Activated naive CD8-positive, alpha-beta T cell treated with anti-CD3 and anti-CD28 coated beads, Interleukin-2, amount 50 U/mL, for 24 hours (primary cell): ENCODE measurements at places on chromosomes 7 and 10.
A peak's percentile ranks its signal among the peaks of the same experiment; 100 is the strongest.

- no peak overlapping the region for H3K27ac ChIP-seq
- no peak for DNase-seq
- no peak overlapping the region for H3K4me3 ChIP-seq
- H3K27me3 ChIP-seq: no peaks in the 10 kb centered on the region
- no peaks in the 10 kb centered on the region for H3K36me3 ChIP-seq
Measured at GRCh38 chr10:37263304-37263703, 137.9 kb downstream of the ANKRD30A start.

- H3K27ac ChIP-seq: no peak overlapping the region
- H3K36me3 ChIP-seq: no peaks in the 10 kb centered on the region
- no peak for DNase-seq
- peaks cover 4% of the 10 kb centered on the region for H3K4me1 ChIP-seq
Measured at GRCh38 chr10:89173075-89173474, 34.0 kb downstream of the CH25H start.

DNA sequence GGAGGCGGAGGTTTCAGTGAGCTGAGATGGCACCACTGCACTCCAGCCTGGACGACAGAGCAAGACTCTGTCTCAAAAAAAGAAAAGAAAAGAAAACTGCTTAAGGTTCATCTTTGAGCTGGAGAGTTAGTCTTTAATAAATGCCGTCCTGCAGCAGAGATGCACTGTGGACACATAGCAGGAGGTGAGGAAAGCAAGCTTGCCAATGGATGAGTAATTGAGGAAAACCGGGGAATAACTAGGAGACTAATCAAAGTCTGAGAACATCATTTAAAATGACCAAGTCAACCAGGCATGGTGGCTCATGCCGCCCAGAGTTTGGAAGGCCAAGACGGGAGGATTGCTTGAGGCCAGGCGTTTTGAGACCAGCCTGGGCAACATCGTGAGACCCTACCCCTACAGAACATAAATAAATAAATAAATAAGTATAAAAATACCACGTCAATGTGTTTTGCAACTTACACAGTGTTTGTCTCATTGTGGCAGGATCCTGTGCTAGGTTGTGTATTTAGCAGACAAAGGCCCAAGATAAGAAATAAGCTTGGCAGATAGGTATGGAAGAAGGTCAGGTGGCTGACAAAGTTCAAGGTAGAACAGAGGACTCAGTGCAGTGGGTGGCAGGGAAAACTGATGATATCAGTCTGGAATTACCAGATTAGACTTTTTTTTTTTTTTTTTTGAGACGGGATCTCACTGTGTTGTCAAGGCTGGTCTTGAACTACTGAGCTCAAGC, 115.7 kb upstream of the KMT2C start:
- DNase-seq: no peak
- H3K36me3 ChIP-seq: no peaks in the 10 kb centered on the region
- no peaks in the 10 kb centered on the region for H3K27me3 ChIP-seq

GRCh38 chr10:36669615-36670352, 455.6 kb upstream of the ANKRD30A start:
- H3K27me3 ChIP-seq: no peaks in the 10 kb centered on the region
- no peaks in the 10 kb centered on the region for H3K36me3 ChIP-seq
- no peak for DNase-seq
- H3K27ac ChIP-seq: no peak overlapping the region

- no peak overlapping the region for H3K4me3 ChIP-seq
- H3K4me1 ChIP-seq: no peaks in the 10 kb centered on the region
- no peak for DNase-seq
- H3K27me3 ChIP-seq: no peaks in the 10 kb centered on the region
Measured at GRCh38 chr10:113291413-113291812, 261.4 kb upstream of the HABP2 start.

GRCh38 chr10:59167512-59167911, 8.9 kb upstream of the PHYHIPL start:
- no peaks in the 10 kb centered on the region for H3K36me3 ChIP-seq
- no peaks in the 10 kb centered on the region for H3K27me3 ChIP-seq
- no peak overlapping the region for H3K4me3 ChIP-seq
- DNase-seq: no peak
- H3K27ac ChIP-seq: no peak overlapping the region

GRCh38 chr10:75444781-75445386, 13.5 kb downstream of the LRMDA start:
- peaks cover 11% of the 10 kb centered on the region for H3K27me3 ChIP-seq
- H3K4me3 ChIP-seq: no peak overlapping the region
- no peaks in the 10 kb centered on the region for H3K4me1 ChIP-seq
- H3K27ac ChIP-seq: no peak overlapping the region

DNA sequence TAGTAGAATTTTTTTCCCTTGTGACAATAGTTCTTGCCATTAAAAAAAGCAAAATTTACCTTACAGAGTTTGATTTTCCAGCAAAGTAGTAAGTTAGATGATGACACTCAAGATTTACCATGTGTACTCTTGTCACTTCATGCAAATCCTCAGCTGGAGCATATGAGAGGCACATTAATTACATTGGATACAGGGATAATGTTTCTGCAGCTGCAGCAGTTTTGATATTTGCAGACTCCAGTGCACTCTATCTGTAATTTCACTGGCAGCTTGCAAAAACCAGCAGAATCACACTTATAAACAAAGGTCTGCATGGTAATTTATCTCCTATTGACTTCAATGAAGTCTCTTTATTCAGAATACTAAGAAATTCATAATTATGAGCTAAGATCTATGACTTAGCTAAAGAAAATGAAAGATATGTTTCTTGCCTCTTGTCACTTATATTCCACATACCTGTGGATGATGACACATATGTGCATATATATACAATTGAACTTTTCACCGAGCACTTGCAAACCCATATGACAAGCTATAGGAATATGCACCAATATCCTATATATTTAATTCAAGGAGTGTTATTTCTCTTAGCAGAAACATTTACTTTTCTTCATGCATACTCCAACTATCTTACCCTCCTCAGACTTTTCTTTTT, 530.6 kb downstream of the PHTF2 start:
- H3K27ac ChIP-seq: no peak overlapping the region
- no peaks in the 10 kb centered on the region for H3K4me1 ChIP-seq
- no peaks in the 10 kb centered on the region for H3K27me3 ChIP-seq
- no peak overlapping the region for H3K4me3 ChIP-seq
- no peak for DNase-seq
- no peaks in the 10 kb centered on the region for H3K36me3 ChIP-seq

- no peak overlapping the region for H3K27ac ChIP-seq
- H3K4me3 ChIP-seq: no peak overlapping the region
- H3K4me1 ChIP-seq: peaks cover 30% of the 10 kb centered on the region
- no peaks in the 10 kb centered on the region for H3K27me3 ChIP-seq
- H3K36me3 ChIP-seq: peaks cover 4% of the 10 kb centered on the region
- DNase-seq: no peak
Measured at GRCh38 chr7:116208919-116209318, 1.4 kb upstream of the TES start.

DNA sequence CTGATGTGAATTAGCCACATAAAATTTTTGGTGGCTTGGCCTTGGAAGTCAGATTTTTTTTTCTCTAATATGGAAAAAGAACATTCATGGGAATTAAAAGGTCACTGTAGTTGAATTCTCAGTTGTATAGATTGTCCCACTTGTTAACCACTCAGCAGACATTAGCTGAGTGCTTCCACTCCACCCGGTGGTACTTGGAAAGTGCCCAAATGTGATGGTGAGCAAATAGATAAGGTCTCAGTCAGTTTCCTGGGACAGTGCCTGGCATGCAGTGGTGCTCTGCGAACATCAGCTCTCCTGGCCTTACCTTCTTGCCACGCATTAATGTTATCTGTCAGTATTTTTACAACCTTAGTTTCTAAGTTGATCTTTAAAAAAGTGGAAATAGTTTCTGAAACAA, 1.4 kb downstream of the ATP5F1C start:
- H3K27me3 ChIP-seq: no peaks in the 10 kb centered on the region
- peaks cover 29% of the 10 kb centered on the region for H3K36me3 ChIP-seq
- peaks cover 59% of the 10 kb centered on the region for H3K4me1 ChIP-seq
- no peak overlapping the region for H3K4me3 ChIP-seq
- no peak for DNase-seq

DNA sequence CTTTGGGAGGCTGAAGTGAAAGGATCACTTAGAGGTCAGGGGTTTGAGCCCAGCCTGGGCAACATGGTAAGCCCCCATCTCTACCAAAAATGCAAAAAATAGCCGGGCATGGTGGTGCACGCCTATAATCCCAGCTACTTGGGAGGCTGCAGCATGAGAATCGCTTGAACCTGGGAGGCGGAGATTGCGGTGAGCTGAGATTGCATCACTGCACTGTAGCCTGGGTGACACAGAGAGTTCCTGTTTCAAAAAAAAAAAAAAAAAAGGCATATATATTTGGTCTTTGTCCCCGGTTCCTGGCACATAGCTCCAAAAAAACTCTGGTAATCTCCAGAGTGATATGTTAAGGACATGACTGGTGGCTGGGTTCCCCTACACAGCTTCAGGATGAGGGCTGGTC, 147.3 kb downstream of the SEC23IP start:
- no peak for DNase-seq
- peaks cover 2% of the 10 kb centered on the region for H3K27me3 ChIP-seq
- no peak overlapping the region for H3K4me3 ChIP-seq

GRCh38 chr10:93600446-93601145, 439 bp downstream of the RBP4 start:
- peaks cover 40% of the 10 kb centered on the region for H3K27me3 ChIP-seq
- H3K36me3 ChIP-seq: no peaks in the 10 kb centered on the region
- DNase-seq: no peak

GRCh38 chr10:118251791-118252190, 90.3 kb downstream of the FAM204A start:
- no peaks in the 10 kb centered on the region for H3K4me1 ChIP-seq
- H3K36me3 ChIP-seq: no peaks in the 10 kb centered on the region
- no peak overlapping the region for H3K27ac ChIP-seq

GRCh38 chr7:47678641-47679380, 96.9 kb upstream of the TNS3 start:
- H3K4me1 ChIP-seq: no peaks in the 10 kb centered on the region
- no peaks in the 10 kb centered on the region for H3K36me3 ChIP-seq
- no peak overlapping the region for H3K4me3 ChIP-seq
- H3K27me3 ChIP-seq: no peaks in the 10 kb centered on the region
- no peak for DNase-seq

GRCh38 chr7:73701357-73701995, 18.0 kb downstream of the STX1A start:
- H3K27me3 ChIP-seq: no peaks in the 10 kb centered on the region
- peak; percentile 44 for DNase-seq

DNA sequence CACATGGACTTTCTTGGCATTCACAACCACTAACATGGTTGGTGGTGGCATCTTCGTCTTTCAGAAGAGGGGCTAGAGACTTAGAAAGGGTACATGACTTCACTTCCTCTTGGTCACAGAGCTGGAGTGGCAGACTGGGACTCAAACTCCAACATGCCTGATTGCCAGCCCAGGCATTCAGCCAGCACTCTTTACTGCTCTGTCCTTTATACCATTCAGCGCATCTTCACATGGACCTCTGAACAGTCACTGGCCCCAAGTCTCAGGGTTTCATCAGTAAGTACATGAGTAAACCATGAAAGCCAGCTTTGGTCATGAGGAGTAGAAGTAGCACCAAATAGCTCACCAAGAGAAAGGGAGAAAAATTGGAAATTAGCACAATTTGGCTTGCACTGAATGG, 148.4 kb upstream of the KLF14 start:
- H3K4me1 ChIP-seq: peaks cover 41% of the 10 kb centered on the region
- H3K27ac ChIP-seq: peak overlapping the region; percentile 86
- no peaks in the 10 kb centered on the region for H3K27me3 ChIP-seq
- H3K36me3 ChIP-seq: peaks cover 64% of the 10 kb centered on the region
- no peak for DNase-seq

DNA sequence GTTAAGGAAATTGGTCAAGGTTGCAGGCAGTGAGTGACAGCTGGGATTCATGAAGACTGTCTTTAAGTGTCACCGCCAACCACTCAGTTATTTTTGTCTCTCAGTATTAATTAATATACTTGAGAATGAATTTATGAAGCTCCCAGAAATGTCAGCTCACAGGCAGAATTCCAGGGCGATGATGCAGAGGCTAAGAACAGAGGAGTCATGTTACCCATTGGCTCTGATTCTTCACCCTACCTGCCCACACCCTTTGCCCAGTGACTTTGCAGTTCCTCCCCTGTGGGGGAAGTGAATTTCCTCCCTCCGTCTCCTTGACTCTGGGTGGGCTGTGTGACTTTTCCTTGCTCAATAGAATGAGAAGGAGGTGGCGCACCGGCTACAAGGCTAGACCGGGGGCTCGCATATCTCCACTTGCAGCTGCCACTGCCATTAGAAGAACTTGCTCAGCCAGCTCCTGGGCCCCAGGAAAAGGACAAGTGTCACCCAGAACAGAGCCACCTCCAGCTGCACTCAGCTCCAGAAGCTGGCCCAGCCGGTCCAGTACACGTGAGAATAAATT, 157.1 kb upstream of the PRKCQ start:
- peaks cover 43% of the 10 kb centered on the region for H3K27me3 ChIP-seq
- DNase-seq: no peak
- H3K4me3 ChIP-seq: no peak overlapping the region
- no peaks in the 10 kb centered on the region for H3K4me1 ChIP-seq
- no peak overlapping the region for H3K27ac ChIP-seq

- no peak overlapping the region for H3K4me3 ChIP-seq
- H3K27ac ChIP-seq: no peak overlapping the region
- no peaks in the 10 kb centered on the region for H3K36me3 ChIP-seq
- DNase-seq: no peak
- H3K4me1 ChIP-seq: no peaks in the 10 kb centered on the region
Measured at GRCh38 chr10:71581376-71581775, 138.2 kb downstream of the C10orf105 start.
